ENCODE measurements at places on chromosomes 16 and 17. TPM values are rescaled to one million over a fixed set of nuclear protein-coding genes. Genes with fewer than 3 reads are reported as not detected.

DNA sequence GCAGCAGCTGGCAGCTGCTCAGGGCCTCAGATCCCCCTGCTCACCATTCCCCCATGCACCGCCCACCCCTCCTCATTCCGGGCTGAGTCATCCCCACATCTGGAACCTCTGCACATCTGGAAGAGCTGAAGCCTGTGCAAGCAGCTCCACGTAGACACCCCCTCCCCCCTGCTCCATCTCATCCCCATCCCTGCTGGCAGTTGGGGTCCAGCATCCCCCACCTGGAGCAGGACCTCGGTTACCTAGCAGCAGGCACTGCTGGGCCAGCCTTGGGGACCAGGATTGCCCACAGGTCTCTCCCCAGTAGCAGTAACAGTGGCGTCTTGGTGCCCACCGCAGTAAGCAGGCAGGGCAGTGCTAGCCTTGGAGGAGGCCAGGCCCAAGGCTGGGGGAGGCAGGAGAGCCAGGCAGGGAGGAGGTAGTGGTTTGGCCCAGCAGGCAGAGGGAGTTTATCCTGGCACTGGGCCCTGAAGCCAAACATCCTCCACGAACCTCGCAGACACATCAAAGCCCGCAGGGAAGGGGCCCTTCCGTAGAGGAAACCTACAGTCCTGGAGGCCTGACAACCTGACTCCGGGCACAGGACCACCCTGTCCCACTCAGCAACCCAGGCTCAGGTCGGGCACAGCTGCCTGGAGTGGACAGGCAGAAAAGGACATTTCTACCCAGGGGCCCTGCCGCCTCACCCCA, 7.7 kb upstream of the TMEM92 start:
- DNase-seq, result no peak

- no peak for DNase-seq
Measured at GRCh38 chr16:3007957-3008689, 4.6 kb upstream of the CLDN9 start.

DNA sequence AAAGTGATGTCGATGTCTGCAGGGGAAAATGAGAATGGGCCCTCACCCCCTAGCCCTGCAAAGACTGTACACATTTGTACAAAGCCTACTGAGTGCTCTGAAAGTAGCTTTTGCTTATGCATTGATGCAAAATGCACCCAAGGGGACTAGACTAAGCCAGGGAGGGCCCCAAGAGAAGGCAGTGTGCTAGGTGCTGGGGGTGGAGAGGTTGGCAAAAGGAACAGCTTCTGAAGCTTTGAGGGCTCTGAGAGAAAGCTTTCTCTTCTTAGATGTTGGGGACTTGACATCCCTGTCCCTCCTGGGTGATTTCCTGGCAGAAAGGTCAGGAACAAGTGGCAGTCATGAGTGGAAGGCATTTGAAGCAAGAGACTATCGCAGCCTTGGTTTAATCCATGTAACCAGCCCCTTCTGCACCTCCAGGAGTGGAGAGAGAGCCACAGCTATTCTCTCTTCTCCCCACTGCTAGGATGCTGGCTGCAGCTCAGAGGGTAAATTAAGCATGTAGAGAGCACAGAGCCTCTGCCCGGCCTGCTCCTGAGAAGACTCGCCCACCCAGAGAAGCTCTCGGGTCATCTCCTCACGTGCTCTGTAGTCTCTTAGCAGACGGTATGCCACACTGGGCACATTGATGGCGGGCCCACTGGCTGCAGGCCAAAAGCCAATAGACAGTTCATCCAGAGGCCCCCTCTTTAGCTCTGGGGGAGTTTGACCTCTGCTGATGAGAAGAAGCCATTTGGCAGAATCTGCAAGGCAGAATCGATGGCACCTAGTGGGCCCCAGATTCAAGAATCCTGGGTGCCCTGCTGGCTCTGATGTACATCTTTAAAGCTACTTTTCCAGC, 221.4 kb downstream of the MSI2 start:
- DNase-seq, result no peak

DNA sequence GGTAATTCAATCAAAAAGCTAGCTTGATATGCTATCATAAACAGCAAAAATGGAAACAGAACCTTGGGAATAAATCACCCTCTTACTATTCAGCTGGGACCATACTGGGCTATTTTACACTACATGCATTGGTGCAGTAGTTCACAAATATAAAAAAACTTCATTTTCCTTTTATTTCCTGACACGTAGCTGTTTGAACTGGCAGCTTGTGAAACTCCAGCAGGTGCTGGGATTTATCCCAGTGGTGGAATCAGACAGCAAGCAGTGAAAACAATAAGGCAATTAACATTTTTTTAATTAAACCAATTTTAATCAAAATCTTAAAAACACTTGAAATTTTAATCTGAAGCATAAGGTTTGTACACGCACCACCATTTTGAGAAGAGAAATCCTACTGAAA, 240.4 kb upstream of the IRX5 start:
- no peak for DNase-seq

- DNase-seq, result no peak
Measured at GRCh38 chr16:75080205-75081029, 36.2 kb downstream of the LDHD start.

The FBXO39 gene
- total RNA-seq, result 0.75 TPM

The ABCA9 gene
- 216 TPM for total RNA-seq

- no peak for DNase-seq
Measured at GRCh38 chr17:76437467-76438402, 15.2 kb downstream of the UBE2O start.

GRCh38 chr16:70591615-70592014, 54.7 kb upstream of the IL34 start:
- DNase-seq, result no peak
